ENCODE measurements at places on chromosomes 6 and 20.
A peak's percentile ranks its signal among the peaks of the same experiment; 100 is the strongest.

DNA sequence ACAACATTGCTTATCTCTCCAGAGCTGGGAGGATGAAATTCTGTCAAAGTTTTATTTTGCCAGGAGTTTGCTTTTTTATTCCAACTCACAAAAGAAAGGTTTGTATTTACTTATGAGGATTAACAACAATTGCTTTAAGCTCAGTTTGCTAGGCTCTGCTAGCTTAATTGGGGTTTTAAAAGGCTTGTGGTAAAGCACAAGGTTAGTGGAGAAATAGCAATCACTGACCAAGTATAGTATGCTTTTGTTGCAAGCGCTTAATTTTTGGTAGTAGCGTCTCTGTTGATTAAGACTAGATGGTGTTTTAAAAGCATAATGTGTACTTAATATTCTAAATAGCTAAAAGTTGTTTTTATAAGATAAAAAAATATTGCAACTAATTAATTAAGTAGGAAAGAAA lies 45.7 kb downstream of the TINAG start:
- DNase-seq = no peak

- DNase-seq = no peak
Observed at GRCh38 chr6:118309337-118310093, 238.6 kb upstream of the PLN start.

GRCh38 chr6:135458051-135458450 lies 39.5 kb downstream of the AHI1 start:
- no peak for DNase-seq

DNA sequence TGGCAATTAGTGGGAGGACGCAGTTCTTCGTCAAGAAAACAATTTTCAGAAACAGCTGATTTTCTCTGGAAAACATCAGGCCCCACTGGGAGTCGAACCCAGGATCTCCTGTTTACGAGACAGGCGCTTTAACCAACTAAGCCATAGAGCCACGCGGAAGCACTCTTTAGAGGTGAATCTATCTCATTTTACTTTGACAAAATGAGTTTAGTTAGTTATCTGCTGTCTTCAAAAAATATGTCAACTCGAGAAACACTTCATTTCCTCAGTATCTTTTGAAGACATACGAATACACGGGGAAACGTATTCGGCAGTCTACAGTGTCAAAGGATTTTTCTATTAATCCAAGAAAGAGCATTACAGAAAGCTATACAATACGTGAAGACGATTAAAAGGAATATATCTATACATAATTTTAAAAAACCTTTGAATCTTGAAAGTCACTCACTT lies 26.7 kb downstream of the GPX6 start:
- DNase-seq = peak; percentile 33

GRCh38 chr6:132669690-132670291 lies 10.8 kb upstream of the TAAR1 start:
- DNase-seq = no peak

All from activated T-cell treated with anti-CD3 and anti-CD28 coated beads, Interleukin-2, amount 50 U/mL, for 72 hours (primary cell).